ENCODE measurements at places on chromosomes 12 and 14.

- DNase-seq = no peak
These were observed 25.0 kb downstream of the SLC41A2 start for GRCh38 chr12:104933128-104933527.

GRCh38 chr14:100888789-100889315, 14.7 kb downstream of the RTL1 start:
- DNase-seq = no peak

GRCh38 chr14:76929927-76930326, 98.6 kb downstream of the IRF2BPL start:
- DNase-seq = peak; percentile 36

- DNase-seq = no peak
These were observed 540 bp upstream of the CLEC2D start for GRCh38 chr12:9669019-9669326.

- DNase-seq = no peak
These were observed 277.6 kb downstream of the SOX5 start for GRCh38 chr12:23671881-23672280.

- no peak for DNase-seq
These were observed 8.9 kb upstream of the KRT7 start for GRCh38 chr12:52224151-52224550.

DNA sequence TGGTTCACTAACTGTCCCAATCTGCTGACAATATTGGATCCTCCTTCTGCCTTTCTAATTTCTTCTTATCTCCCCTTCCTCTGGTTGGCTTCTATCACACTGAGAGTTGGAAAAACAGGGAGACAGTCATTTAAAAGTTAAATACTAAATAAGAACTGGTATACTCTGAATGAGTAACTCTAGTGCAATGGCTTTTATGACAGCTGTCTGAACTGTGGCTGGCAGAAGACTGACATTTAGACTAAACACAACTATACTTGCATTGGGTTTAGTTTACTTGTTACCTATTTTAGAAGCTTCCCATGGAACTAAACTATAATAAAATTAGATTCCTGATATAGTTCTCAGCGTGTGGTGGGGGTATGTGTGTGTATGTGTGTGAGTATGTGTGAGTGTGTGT, 7.9 kb upstream of the MAGOHB start:
- DNase-seq = no peak

- no peak for DNase-seq
These were observed 225.5 kb downstream of the SLC25A21 start for GRCh38 chr14:36946872-36947271.

- no peak for DNase-seq
These were observed 89.9 kb upstream of the PPP4R3A start for GRCh38 chr14:91599994-91600393.

DNA sequence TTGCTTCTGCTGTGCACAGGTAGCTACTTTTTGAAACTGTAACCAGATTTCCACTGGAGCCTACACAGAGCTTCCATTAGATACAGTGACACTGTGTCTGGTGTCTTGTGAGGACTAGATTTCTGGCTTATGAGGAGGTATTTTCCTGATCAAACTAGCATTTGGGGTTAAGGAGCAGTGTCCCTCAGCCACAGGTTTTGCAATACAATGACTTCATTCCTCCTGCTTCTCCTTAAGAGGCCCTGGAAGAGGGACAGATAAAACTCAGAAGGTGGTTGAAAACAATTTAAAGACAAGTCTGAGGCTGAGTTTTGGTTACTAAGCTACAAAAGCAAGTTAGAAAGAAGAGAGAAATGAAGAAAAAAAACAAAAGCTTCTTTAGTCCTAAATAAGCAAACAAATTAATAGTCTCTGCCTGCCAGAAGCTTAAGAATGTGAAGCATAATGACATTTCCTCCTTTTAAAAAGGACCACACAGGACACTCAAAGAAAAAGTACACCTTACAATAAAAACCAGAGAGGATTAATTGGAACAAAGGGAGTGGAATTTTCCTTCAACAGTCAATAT, 53.0 kb downstream of the PKP2 start:
- no peak for DNase-seq

DNA sequence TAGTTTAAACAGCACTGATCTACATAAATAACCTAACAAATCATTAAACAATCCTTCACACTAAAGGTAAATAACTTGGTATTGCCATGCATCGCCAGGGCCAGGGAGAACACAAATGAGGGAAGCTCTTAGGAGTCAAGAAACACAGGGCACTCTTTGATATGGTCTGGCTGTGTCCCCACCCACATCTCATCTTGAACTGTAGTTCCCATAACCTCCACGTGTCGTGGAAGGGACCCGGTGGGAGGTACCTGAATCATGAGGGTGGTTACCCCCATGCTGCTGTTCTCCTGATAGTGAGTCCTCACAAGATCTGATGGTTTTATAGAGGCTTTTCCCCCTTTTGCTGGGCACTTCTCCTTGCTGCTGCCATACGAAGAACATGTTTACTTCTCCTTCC, 17.3 kb downstream of the TMEM132D start:
- no peak for DNase-seq

- no peak for DNase-seq
These were observed 37.7 kb upstream of the GXYLT1 start for GRCh38 chr12:42182394-42182793.

GRCh38 chr14:65335411-65335947, 77.1 kb upstream of the FUT8 start:
- DNase-seq = no peak

DNA sequence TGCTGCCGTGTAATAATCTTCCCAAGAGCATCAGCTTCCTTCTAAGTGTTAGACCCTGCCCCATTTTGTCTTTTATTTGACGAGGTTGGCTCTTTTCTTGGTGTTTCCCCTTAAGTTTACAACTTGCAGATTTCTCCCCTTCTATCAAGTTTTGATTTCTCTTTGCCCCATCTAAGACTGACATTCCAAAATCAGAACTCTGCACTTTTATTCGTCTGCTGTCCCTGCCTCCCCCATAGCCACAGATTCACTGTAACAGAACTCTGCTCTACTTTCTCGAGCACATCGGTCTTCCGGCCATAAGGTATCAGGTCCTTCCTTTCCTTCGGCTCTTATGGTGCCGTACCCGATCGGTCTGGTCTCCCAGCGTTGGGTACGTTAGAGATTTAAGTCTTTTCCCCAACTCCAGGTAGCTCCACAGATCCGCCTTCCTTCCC, 563 bp downstream of the DCP1B start:
- DNase-seq = no peak

DNA sequence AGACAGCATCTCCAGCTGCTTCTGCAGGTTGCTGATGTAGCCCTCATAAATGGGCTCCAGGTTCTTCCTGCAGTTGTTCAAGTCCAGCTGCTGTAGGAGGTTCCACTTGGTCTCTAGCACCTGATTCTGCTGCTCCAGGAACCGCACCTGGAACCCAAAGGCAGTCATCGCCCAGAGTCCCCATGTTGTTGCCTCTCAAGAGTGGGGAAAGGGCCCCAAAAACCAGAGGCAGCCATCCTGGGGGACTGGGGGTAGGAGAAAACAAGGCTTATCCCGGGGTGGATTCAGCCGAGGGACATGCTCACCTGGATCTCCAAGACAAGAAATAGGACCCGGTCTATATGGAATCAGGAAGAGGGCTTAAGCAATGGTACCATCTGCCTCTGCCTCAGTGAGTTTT, 2.3 kb downstream of the KRT72 start:
- no peak for DNase-seq

- no peak for DNase-seq
These were observed 87.6 kb upstream of the GPHB5 start for GRCh38 chr14:63406333-63406732.

DNA sequence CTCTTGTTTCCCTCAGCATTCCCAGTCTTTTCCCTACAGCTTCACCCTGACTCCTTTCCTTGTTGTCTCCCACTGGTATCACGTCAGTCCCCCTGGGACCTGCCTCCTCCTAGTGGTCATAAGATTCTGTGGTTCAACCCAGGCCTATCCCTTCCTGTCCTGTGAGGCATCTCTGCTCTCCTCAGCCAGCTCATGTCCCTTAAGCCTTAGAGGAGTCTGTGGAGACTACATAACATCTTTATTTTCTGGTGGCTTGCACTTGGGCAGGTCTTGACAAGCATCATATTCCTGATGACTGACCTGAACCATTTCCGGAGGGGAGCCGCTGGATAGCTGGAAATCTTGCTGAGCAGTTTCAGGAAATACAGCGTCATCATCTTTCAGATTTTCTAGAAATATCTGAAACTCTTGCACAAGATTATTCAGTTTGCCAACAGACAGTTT, 688 bp downstream of the C12orf71 start:
- no peak for DNase-seq

- no peak for DNase-seq
These were observed at the start of gene DHH for GRCh38 chr12:49094160-49094974. Gene DHH, minus strand, starts transcription at chr12:49094801. Its CDS starts 289 bp downstream, at chr12:49094512.

DNA sequence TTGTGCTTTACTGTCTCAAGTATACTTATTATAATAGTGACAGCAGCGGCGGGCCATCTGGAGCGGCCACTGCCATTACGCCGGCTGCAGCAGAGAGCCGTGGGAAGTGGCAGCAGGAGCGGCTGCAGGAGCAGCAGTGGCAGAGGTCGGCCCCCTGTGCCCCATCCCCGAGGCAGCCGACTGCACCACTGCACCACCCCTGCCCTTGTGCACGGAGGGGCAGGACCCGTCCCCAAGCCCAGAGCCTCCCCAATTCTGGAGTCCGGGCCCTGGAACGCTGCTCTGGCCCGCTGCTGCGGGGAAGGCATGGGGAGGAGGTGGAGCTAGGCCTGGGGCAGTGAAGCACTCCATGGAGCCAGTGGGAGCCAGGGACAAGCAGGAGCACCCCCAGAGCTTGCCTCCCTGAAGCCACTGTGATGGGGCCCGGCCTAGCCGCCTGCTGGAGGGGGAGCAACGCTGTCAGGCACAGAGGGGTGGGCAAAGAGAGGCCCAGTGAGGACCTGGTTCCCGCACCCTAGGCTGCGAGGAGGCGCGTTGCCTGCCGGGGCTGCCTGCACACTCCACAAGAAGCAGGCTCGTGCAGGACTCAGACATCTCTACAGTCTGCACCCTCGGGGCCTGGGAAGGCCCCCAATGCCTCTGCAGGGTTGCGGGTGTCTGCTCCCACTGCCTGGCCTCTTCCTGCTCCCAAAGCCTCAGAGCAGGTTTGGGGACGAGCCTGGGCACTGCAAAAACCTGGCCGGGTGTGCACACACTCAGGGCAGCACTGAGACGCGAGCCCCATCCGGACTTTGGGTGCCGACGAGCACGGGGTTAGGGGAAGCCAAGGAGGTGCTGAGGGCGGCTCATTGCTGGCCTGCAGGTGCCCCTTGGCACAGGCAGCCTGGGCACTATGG, 74.2 kb upstream of the RASSF8 start:
- DNase-seq = no peak

- DNase-seq = no peak
These were observed 68.4 kb downstream of the GALNT16 start for GRCh38 chr14:69328317-69328716.

- no peak for DNase-seq
These were observed 624.4 kb downstream of the KCNH5 start for GRCh38 chr14:62420847-62421246.

- DNase-seq = peak; percentile 18
These were observed 2.2 kb upstream of the NXPH4 start for GRCh38 chr12:57214398-57214781.

GRCh38 chr12:109719123-109720022, 5.7 kb downstream of the FAM222A start:
- no peak for DNase-seq

- no peak for DNase-seq
These were observed 30.8 kb downstream of the CLEC1A start for GRCh38 chr12:10067942-10068341.

DNA sequence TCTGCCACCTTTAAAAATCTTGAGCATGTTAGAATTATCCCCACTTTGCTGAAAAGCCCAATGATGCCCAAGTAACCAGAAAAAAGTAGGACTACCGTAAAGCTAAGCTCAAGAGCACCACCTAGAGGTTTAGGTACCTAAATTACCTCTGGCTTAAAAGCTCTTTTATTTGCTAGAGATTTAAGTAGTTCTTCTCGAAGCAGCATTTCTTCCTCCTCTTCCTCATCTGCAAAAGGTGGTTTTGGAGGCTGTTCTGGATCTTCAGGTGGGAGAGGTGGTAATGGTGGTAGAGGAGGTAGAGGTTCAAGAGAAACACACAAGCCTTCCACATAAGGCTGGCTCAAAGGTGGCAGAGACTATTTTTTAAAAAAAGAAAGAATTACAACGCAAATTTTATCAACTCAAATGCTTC, 26.9 kb downstream of the ZFC3H1 start:
- no peak for DNase-seq

- no peak for DNase-seq
These were observed 250.4 kb downstream of the TMTC2 start for GRCh38 chr12:82937151-82937550.

- DNase-seq = no peak
These were observed 30.4 kb downstream of the XRCC3 start for GRCh38 chr14:103684871-103685270.

GRCh38 chr14:74035556-74035955, 16.4 kb downstream of the BBOF1 start:
- no peak for DNase-seq

Measured in stimulated activated CD4-positive, alpha-beta T cell treated with anti-CD3 and anti-CD28 coated beads, TNF-alpha, amount 100 ng/mL, for 1 hour (primary cell).